ENCODE measurements at places on chromosomes 1 and 21.

GRCh38 chr1:84939151-84939550, 46.1 kb upstream of the LPAR3 start:
- no peak for DNase-seq

- peak; percentile 12 for DNase-seq
These were observed 51.0 kb downstream of the KIAA0319L start for GRCh38 chr1:35505911-35506798.

DNA sequence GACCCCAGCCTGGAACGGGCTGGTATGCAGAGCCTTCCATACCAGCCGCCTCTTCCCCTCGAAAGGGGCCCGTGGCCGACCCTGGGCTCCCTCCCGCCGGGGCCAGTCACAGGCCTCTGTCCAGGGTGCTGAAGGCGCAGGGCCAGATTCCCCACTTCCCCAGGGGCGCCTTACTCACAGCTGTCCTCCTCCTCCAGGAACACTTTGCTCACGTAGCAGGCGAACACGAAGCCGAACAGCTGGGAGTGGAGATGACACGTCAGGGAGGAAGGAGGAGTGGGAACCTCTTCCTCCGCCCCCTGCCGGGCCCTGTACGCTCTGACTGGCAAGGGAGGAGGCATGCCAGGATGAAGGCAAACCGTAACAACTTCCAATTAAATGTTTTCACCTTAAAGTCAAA, 57.3 kb downstream of the NKAIN1 start:
- peak; percentile 16 for DNase-seq

GRCh38 chr1:112674986-112675727, 698 bp downstream of the MOV10 start:
- DNase-seq, result peak; percentile 13

- no peak for DNase-seq
These were observed 69.8 kb downstream of the SLC35A3 start for GRCh38 chr1:100039591-100039990.

DNA sequence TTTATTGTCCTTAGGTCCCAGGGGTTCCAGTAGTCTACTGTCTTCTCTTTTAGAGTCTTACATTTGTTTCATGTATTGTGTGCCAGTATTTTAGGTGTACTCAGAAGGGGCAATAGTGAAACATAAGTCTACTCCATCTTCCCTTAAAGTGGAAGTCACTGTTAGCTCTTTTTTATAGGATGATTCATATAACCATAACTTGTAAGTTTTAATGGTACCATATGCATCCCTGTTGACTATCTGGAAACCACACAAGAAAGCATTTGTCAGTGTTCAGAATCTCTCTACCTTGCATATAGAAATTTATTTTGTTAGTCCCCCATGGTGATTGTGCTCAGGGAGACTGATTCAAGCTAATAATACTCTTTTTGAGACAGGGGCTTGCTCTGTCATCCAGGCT, 149.9 kb downstream of the HS2ST1 start:
- no peak for DNase-seq

DNA sequence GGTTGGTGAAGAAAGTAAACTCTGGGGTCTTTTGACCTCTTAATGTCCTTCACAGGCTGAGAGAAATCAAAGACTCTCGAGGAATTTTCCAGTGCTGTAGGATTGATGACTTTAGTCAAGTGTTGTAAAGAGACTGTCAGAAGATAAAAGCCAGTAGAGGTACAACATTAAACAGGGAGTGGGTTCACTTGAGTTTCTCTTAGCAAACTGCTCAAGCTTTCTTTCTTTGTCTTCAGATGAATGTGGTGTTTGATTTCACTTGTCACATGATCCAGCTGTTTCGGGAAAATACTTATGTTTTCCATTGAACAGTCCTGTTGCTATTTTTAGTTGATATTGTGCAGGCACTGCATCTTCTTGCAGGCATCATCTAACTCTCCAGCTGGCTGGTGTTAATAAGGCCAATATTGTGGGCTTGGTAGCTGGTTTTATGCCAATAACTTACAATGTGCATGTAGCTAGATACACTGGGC, 45.6 kb downstream of the XCL2 start:
- no peak for DNase-seq

DNA sequence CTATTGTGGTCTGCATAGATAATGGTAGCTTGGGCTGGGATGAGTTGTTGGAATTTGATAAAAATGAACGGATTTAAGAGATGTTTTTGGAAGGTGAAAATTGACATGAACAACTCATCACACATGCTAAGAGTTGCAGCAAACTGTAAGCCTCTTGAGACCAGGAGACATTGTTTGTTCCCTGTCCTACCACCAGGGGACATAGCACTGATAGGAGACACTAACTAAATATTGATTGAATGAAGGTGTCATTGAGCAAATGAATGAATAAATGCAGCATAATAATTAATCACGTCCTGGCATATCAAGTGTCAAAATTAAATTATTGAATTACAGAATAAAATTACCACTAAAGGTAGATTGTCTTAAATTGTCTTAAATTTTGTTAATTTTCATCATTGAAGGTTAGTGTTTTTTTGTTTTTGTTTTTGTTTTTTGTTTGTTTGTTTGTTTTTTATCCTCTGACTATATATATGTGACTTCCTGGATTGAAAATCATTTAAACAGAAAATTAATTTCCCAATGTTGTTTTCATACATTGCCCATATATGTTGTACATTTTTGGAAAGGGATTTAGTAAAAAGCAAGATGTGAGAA, 285.3 kb upstream of the C1orf105 start:
- DNase-seq, result peak; percentile 9

DNA sequence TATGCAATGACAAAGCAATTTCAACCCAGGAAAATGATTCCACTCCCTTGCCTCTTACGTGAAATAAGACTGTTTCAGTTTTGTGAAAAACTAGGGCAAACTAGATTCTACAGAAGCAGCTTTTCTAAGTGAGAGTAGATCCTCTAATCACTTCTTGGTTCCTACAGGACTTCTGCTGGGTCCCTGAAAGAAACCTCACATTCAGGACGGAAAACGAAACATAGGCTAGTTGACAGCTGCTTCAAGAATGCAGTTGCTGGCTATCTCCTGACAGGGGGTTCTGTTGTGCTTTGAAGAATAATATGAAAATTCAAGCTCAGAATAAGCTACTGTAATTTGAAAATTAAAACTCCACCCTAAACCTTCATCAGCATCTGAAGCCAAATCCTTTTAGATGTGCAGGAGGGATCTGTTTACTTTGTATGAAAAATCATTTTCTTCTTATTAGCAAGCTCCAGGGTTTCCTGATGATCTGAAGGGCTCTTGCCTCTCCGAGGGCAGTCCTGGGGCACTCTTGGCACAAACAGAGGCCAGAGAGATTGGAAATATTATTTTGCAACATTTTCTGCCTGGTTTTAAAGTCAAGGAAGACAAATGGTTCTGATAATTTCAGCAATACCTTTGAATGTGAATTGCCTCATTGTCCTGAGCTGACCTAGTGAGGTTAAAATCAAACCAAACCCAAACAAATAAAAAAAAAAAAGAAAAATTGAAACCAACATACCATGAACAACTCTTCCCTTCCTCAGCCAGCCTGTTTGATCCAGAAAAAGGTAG, 55.0 kb downstream of the NTMT2 start:
- no peak for DNase-seq

DNA sequence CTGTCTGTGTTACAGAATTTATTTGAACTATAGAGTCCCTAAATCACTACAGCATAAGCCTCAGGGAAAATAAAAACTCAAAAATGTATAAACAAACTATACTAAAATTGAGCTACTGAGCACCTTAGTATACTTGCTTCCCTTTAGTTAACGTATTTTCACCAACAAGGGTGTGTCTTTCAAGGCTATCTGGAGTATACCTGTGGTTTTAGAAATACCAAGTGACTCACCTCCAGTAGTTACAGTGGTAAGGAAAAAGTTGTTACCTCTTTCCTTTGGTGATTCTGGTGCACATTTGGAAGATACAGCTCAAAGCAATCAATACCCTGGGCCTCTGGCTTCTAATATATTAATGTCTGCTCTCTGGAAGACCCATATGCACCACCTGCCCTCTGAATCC, 68.0 kb upstream of the C1orf105 start:
- DNase-seq, result no peak

DNA sequence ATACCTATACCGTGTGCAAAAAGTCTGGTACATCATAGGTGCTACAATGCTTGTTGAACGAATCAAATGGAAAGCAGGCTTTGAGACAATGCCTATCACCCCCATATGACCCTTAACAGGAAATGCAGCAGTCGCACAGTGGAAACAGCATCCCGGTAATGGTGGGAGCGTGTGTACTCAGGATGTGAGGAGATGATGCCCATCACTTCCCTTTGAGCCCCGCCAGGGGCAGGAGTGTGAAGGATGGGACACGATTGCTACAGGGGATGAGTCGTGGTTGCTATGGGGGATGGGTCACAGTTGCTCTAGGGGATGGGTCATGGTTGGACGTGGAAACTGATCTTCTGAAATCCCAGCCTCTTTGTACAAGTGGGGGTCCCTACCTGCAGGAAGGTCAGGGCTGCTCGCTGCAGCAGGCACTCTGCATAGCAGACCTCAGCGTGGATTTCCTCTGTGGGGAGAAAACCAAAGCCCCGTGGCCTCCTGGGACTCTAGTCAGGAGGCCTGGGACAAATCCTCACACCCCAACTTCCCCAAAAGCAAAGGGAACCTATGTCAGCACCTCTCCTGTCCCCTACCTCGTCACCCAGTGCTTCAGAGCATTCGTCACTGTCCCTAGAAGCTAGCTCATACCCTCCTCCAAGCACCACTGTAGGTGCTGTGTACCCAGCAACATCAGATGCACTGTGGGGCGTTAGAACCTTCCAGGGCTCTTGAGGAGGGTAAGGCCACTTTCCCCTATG, 19.3 kb downstream of the TTC39A start:
- DNase-seq, result no peak

GRCh38 chr21:41482301-41482700, 25.7 kb downstream of the TMPRSS2 start:
- no peak for DNase-seq

DNA sequence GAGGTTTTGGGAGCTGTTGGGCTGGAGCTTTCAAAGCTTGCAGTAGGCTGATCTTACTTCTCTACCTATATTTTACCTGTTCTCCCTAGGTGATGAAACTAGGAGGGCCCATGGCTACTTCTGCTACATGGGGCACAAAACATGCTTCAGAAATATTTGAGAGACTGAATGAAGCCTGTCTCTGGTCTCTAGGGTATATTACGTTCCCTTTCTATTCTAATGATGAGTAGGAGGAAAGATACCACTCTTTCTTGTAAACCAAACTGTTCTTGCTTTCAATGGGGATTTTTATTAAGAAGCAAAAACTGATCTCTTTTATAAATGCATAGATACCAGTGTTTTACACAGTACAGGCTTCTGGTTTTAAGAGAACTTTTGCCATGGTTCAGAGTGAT, 103.1 kb downstream of the GALNT2 start:
- DNase-seq, result no peak

DNA sequence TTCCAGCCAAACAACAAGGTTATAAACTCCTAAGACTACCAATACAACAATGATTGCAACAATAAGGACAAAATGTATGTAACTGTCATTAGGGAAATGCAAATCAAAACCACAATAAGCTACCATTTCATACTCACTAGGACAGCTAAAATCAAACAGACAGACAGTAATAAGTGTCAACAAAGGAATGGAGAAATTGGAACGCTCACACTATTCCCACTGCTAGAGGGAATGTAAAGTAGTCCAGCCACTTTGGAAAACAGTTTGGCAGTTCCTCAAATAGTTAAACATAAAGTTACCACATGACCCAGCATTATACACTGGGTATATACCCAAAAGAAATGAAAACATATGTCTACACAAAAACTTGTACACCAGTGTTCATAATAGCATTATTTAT, 9.3 kb downstream of the PRKAB2 start:
- DNase-seq, result no peak

DNA sequence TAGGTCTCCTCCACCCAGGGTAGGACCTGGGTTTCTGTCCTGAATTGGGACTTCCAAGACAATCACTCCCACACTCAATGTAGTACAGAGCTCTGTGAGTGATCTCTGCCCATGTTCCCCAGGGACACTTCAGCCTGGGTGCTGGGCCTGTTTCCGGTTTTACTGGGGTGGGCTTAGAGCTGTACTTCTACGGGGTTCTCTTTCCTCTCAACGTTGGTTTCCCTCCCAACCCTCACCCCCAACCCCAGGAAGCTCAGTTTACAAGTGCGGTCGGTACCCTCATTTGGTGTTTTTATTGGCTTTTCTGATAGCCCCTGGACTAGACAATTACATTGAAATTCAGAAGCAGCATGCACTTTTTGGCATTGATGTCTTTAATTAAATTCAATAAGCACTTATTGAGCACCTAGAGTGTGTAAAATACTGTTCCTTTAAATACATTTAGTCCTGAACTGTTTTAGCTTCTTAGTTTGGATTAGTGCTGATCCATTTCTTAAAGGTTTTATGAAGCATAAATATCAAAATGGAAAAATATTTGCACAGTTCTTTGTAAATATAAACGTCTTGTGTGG, 542 bp upstream of the XPR1 start:
- no peak for DNase-seq

DNA sequence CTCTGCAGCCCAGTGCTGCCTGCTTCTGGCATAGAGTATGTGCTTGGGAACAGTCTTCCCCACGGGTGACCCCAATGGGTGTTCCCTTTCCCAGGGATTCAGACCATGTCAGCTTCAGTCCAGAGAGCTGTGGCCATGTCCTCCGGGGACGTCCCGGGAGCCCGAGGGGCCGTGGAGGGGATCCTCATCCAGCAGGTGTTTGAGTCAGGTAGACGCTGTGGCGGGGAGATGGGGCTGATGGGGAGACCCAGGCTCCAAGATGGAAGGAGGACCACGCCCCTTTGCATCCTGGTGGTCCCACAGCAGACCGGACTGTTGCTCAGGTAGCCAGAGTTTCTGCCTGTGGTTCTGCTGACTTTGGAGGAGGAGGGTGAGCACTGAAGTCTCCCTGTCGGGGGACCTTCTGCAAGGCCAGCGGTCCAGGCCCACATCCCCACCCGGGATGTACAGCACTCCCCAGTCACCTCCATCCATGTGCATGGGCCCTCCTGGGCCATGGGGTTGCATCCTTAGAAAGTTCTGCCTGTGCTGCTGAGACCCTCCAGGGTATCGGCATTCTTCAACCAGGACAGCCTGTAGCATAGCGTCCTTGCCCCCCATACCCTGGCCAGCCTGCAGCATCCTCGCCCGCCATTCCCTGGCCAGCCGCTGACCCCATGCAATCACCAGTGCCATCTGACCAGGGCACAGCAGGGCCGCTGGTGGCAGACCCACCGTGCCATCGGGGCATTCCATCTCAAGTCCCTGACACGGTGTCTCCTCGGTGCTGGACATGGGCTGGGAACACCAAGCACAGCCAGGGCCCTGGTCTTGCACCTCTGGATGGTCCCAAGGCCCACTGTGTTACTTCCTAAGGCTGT, 2.8 kb downstream of the AIRE start:
- no peak for DNase-seq

DNA sequence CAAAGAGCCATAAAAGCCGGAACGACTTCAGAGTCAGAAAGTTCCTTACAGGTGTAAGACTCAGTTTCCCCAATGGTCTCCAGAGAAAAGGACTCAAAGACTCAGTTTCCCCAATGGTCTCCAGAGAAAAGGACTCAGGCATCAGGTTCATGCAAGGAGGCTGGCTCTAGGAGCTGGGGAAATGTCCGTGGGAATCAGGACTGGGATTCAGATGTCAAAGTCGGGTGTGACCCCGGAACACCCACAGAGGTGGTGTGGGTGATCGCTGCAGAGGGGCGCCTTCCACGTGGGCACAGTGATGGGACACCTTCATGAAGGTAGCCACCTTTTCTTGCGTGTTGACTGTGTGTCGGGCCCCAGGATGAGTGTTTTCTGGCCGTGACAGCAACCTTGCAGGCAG, 340.8 kb downstream of the NPHP4 start:
- DNase-seq, result no peak

Measured in T-cell (primary cell).